ENCODE measurements at places on chromosomes 2 and 18.

GRCh38 chr2:138155304-138155703, 191.0 kb downstream of the HNMT start:
- DNase-seq: no peak

DNA sequence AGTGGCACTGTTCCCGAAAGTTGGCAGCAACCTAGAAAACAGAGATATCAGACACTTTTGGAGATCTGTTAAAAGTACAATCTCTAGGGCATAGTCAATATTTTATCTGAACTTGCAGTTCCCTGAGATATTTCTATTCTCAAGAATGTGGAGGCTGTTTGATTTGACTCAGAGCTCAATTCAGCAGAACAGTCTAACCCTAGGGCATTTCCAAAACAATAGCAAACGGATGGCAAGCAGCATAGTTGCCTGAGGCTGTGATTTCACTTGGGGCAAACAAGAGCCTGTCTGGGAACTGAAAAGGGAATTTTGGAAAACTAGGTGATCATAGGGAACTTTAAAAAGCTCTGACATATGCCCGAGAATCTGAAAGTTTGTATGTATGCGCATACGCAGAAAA, 772.8 kb upstream of the LRRTM1 start:
- no peak for DNase-seq

- DNase-seq: no peak
Observed at GRCh38 chr2:25615920-25616319, 57.5 kb downstream of the DTNB start.

DNA sequence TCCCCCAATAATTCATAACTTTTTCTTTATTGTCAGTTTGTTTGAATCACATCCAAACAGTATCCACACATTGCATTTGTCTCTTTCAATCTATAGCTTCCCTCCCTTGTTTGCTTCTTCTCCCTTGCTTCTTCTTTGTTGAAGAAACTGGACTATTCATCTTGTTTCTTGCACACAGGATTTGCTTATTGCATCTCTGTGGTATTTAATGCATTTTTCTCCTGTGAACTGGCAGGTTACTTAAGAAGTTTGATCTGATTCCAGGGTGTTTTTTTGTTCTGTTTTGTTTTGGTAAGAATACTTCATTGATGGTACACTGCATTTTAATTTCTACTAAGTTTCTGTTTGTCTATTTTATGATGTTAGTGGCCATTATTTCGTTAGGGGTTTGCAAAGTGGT, 166.8 kb downstream of the CAMKMT start:
- no peak for DNase-seq

DNA sequence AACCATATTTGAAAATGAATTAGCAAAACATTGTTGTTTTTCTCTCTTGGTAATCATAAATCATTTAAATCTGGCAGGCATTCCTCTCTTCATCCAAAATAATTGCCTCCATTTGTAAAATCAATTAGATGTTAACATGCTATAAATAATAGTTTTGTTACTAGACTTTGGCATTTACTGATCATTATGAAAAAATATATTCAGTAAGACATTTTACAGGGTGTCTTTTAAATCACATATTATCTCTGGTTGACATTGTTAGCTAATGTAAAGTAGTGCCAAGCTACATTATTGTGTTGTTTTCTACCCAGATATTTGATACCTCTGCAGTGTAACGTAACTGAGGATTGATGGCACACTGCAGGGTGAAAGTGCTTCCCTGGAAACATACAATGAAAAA, 31.8 kb upstream of the DLX1 start:
- DNase-seq: no peak

DNA sequence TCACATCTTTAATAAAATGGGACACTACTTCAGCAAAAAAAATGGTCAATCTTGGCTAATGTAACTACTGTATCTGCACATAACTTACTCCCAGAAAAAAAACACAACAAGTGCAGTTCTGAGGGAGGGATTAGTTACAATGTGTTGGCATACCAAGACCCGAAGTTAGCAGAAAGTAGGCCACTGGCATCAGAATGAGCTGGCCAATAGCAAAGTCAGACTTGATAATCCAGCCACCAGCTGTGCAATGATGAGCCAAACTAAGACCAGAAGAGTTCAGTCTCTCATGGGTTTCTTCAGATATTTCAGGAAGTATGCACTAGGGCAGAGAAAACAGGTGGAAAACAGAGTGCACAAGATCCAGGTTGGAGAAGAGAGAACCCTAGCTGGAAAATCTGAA, 65.3 kb downstream of the OLA1 start:
- DNase-seq: no peak

DNA sequence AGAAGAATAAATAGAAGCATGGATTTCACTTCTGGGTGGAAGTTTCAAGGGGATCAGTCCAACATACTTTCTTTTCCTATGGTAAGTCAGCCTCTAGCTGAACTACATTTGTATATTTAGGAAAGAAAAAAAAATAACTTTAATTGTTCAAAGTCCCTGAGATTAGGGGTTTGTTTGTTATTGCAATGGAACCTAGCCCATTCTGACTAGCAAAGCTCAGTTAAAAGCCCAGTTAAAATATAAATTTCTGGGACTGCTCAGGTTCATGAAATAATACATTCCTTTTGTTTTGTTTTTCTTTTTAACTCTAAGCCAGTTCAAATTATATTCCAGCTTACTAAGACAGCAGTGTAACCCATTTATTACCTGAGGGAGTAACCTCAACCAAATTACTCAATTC, 2069.6 kb upstream of the CELF4 start:
- no peak for DNase-seq

DNA sequence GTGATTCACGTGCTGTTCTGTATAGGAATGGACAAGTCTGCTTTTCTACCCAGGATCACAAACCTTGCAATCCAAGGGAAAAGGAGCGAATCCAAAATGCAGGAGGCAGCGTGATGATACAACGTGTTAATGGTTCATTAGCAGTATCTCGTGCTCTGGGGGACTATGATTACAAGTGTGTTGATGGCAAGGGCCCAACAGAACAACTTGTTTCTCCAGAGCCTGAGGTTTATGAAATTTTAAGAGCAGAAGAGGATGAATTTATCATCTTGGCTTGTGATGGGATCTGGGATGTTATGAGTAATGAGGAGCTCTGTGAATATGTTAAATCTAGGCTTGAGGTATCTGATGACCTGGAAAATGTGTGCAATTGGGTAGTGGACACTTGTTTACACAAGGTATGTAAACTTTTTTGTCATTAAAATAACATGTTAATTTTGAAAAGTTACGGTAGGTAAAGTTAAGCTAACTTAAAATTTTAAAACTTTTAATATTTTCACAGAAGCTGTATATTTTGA, 33.0 kb downstream of the PPM1B start:
- DNase-seq: no peak

DNA sequence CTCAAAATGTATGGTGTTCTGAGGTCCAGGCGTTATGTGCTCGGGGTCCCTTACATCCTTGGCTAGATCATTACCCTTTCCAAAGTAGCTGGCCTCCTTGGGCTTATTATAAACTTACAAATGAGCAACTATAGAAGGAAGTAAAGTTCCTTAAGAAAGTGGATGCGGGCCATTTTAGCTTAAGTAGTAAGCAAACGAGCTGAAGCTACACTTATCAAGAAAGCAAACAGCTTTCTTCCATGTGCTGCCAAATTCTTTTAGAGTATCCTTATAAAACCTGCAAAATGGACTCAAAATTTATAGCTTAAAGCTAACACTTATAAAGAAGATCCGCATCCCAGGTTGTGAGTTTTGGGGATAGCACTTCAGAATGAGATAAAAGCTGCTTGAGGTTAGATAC, 75.3 kb downstream of the ACTR3 start:
- no peak for DNase-seq

Data from stimulated activated CD8-positive, alpha-beta memory T cell treated with anti-CD3 and anti-CD28 coated beads, Interleukin-7, amount 100 ng/mL, for 1 hour (primary cell).